ENCODE measurements at places on chromosomes 4 and X. TPM values are rescaled to one million over a fixed set of nuclear protein-coding genes. Genes with fewer than 3 reads are reported as not detected.

DNA sequence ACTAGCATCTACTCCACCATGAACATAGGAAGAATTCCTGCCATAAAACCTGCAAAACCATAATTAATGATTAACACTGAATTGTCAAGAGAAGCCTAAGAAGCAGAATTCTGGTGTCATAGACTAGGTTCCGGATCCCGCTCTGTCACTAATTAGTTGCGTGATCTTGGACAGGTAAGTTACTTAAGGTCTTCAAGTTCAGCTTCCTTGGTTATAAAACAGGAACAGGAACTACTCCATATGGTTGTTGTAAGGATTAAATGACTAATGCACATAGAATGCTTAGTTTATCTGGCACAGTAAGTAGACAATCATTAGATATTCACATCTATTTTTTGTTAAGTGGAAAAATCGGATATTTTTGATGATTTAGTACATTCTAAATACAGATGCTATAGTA lies 14.3 kb downstream of the G3BP2 start:
- DNase-seq: no peak

Gene SCML2
- total RNA-seq: 1.5 TPM

- DNase-seq: no peak
Observed at GRCh38 chrX:150871341-150871811, 27.1 kb downstream of the CD99L2 start.

Gene IL9R
- total RNA-seq: 0.30 TPM

DNA sequence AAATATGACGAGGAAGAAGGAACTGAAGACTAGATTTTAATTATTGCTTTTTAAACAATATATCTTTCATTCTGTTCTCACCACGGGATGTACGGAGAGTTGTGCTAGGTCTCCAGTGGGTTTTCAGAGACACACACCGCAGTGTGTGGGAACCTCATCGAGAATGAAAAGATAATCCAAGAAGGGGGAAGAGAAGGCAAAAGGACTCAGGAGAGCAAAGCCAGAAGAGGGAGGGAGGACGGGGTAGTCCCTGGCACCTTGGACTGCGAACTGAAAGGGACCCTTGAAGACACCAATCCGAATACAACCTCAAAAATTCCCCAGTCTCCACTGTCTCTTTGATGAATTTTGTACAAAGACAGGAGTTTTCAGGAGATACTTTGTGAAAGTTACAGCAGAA lies 932 bp upstream of the LEF1 start:
- DNase-seq: no peak

DNA sequence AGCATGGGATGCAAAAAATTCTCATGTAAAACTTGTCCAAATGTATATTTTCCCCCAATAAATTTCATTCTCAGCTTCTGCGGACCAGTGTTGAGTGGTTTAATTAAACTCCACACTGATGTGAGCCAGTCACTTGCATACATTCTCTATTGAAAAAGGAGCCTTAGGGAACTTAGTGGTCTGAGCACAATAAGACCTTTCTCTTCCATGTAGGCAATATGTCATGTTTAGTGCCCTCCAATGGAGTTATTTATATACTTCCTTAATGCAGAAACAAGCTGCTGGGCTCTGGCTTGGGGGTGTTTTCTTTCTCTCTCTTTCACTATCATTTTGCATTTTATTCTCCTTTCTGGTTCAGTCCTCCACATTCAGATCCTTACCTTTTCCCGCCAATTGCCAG lies 196.9 kb downstream of the ANAPC10 start:
- no peak for DNase-seq

DNA sequence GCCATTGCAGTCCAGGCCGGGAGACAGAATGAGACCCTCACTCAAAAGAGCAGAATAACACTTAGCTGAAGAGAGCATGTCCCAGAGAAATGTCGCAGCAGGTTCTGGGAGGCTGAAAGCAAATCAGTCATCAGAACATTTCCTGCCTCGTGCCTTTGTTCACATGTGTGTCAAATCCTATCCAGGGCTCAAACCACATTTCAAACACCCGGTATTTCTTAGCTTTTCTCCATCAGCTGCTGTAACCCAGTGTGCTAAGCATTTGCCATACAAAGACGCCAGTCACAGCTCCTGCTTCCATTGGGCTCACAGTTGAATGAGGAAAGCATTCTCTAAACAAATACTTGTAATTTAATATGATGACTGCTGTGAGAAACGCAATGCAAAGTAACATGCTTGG lies 6.0 kb downstream of the PALLD start:
- no peak for DNase-seq

- no peak for DNase-seq
Observed at GRCh38 chrX:24657671-24658386, 10.7 kb upstream of the PCYT1B start.

DNA sequence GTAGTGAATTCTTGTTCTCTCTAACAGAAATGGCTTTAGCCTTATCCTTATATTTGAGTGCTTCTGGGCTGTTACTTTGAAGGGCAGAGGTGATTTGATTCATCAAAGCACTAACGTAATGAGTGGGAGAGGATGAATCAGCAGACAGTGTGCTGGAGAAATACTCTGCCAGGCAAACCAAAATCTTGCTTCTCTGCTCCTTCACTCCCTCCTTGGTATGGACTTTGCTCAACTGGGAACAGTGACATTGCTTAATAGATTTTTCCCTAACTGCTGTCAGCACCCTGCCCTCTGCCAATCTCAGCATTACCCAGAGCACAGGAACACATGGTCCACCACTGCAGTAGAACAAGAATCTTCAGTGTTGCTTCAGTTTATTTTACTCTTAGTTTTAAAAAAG lies 56.0 kb downstream of the PDLIM5 start:
- DNase-seq: no peak

Gene CLDN34
- 0.36 TPM for total RNA-seq

Gene SH3BP2
- 75.4 TPM for total RNA-seq

GRCh38 chrX:115408771-115409400 lies 119.4 kb downstream of the LUZP4 start:
- DNase-seq: no peak

DNA sequence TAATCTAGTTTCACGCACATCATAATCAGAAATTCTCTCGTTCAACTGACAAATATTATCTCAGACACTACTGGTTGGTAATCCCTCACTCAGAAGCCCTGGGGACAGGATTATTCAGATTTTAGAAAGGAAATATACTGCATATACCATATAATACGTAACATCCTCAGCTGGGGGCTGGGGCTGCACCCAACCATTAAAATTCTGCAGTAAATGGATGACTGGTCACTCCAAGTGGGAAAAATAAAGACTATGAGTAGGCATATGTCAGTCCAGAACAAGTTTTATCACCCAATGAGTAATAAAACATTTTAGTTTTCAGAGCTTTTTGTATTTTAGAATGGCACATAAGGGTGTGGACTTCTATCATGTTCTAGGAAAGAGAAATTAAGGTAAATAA lies 121.7 kb upstream of the MAP3K15 start:
- DNase-seq: no peak

GRCh38 chr4:82044141-82044993 lies 329.4 kb downstream of the HNRNPD start:
- peak; percentile 71 for DNase-seq

- DNase-seq: no peak
Observed at GRCh38 chr4:187558391-187558790, 437.2 kb upstream of the ZFP42 start.

Gene QRFPR
- total RNA-seq: not detected

- DNase-seq: no peak
Observed at GRCh38 chrX:53435997-53436396, 1.8 kb upstream of the HSD17B10 start.

DNA sequence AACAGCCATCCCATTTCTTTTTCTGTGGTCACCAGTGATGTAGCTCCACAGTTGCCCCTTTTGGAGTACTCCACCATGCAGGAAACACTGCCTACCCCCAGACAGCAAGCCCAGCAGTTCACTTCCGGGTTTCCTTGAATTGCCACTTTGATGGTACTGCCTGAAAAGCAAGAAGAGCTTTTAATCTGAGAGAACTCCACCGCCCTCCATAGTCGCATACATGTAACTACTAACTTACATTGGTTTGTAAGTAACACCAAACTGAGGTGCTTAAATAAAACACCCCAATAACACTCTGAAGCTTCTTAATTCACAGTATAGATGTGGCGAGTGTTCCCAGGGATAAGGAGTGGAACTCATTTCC lies 53.6 kb upstream of the HPSE start:
- no peak for DNase-seq

Gene GYPE
- total RNA-seq: 4.0 TPM

GRCh38 chrX:57655065-57655464 lies 25.0 kb downstream of the NLRP2B start:
- no peak for DNase-seq

DNA sequence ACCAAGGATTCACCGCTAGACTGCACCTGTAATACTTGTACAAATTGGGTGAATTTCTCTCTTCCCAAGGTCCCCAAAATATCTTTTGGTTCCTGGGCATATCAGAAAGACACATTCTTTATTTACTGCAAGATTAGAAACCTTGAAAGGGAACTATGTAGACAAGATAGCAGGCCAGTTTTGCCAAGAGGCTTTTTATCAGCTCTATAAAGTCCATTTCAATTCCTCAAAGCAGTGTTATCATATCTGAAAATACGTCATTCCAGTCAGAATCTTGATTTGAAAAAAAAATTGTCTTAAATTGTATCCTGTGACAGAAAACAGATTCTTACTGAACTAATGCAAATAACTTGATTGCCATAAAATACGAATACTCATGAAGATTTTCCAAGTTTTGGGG lies 37.0 kb upstream of the NSG1 start:
- DNase-seq: no peak

DNA sequence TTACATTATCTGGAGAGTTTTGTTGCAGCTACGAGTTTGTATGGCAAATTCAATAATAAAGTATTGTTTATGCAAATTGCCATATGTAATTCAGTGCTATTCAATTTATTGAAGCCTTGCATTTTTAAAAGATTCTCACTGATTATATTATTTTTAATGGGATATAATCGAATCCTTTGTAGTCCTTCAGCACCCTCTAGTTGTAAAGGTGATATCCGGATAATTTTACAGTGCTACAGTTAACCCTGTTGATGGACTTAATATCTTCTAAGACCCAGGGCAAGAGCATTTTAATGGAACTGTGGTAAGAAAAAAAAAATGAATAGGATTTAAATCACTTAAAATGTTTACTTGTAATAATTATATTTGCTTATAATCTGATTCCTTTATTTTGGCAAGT lies 48.5 kb upstream of the GRIA2 start:
- DNase-seq: no peak

DNA sequence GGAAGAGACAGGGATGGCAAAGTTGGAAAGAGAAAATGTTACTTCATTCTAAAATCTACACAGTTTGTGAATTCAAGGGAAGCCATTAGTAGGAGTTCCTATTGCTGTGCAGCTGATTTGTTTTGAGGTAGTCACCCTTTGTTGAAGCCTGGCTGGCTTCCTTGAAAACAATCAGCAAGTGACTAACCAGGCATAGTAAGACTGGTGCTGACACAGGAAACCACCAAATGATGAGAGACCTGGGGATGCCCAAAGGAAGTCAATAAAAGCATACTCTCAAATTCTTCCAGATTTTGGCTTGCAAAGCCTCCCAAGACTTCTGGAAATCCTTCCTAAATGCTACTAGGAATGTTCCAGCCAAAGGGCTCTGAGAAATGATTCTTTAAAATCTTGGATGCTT lies 23.9 kb upstream of the PRDM8 start:
- DNase-seq: no peak

GRCh38 chr4:151990201-151990600 lies 229.4 kb upstream of the GATB start:
- DNase-seq: no peak

DNA sequence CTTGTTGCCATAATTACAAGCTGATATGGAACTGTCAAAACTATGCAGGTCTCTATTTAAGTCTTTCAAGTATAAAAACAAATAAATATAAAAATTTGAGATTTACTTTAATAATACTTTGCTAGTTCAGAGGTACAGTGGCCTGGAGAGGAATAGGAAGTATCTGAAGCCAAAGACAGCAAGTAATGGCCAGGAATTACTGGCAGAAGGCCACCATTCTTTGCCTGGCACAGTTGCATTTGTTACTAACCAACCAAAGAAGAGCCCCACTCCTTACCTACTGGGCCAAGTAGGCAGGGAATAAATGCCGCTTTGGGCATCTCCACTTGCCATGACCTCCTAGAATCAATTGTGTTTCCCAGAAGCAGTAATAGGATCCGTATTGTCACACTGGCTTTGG lies 13.8 kb upstream of the ADAMTS3 start:
- DNase-seq: no peak
